Thoracic aorta (tissue), 2 donors: ENCODE measurements at places on chromosomes 1 and 21.

DNA sequence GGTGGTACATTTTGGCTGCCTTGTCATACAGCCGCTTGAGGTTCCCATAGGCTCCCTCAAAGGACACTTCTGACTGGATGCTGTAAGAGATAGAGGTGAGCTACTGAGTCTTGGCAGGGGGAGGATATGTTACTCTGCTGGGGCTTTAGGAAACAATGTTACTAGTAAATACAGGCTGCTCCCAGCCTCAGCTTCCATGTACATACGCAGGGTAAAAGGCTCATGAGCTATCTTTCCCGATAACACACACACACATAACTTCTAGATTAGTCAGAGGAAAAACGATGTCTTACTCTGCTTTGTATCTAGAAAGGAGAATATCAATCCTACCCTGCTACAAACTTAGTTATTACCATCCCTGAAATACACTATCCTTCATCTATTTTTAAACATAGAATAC lies 14.3 kb downstream of the SMG5 start:
- DNase-seq, result no peak

DNA sequence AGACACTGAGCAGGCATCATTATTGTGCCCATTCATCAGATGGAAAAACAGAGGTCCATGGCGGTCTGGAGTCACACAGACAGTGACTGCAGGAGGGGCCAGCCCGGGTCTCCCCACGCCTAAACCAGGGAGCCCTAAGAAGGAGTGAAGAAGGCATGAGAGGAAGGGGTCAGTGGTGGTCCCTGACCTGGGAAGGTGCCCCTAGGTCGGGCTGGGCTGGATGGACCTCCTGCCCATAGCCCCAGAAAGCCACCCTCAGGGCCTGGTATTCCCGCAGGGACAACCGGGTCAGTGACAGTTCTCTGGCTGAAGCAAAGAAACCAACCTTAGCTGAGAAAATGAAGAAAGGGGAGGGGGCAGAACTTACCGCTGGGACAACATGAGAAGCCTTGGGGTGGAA lies 163.4 kb upstream of the C1orf174 start:
- no peak for DNase-seq

GRCh38 chr1:4227986-4228385 lies 327.9 kb upstream of the C1orf174 start:
- DNase-seq, result no peak

DNA sequence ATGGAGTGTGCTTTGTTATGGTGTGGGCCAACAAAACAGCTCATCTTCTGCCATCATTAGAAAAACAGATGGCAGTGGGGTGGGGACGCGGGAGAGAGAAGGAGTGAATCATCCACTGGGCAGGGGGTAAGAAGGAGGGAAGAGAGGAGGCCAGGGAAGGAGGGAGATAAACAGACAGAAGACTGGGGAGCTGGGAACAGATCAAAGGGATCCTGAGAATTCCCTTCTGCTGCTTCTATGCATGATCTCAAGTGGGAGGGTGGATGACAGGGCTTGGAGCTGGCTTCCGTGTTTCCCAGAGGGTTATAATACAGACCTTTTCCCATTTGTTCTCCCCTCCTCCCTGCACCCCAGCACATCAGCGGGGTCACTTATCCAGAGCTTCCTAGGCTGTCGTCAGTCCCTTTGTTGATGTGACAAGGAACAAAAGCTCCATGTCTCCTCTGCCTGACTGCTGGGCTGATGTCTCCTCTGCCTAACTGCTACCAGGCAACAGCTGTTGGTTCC lies 338.6 kb downstream of the PAPPA2 start:
- DNase-seq, result no peak

DNA sequence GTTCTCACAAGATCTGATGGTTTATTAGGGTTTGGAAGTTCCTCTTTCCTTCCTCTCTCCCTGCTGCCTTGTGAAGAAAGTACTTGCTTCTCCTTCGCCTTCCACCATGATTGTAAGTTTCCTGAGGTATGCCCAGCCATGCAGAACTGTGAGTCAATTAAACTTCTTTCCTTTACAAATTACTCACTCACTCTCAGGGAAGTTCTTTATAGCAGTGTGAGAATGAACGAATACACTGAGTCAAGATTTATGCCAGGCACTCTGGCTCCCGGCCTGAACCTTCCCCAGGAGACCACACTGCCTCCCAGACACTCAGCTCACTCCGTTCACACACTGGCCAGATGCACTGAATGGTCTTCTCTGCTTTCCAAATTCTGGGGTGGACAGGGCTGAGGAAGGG lies 308.3 kb upstream of the AJAP1 start:
- no peak for DNase-seq
